Activated CD8-positive, alpha-beta memory T cell treated with anti-CD3 and anti-CD28 coated beads for 4 hours (primary cell): ENCODE measurements at places on chromosomes 7 and 10.

DNA sequence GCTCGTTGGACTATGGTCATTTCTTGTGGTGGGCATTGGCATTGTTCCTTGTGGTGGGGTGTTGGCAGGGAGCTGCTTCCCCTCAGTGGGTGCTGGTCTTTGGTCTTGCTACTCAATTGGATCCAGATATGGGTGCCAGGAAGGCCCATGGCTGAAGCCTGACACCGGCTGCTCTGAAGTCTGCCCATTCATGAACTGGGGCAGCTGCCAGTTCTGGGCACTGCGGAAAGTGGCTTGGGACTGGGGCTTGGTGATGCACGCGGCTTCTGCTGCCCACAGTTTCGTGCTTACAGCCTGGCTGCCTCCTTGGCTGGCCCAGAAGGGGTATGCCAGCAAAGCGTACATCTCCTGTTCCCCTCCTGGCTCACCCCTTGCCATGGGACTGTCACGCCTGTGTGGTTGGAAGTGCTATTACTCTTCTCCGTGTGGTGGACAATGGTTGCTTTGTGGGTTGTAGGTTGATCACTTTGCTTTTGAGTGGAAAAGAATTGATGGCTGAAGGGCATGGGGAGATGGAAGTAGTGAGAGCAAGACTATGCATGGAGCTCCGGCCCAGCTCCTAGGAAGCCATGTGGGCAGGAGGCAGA lies 54.7 kb downstream of the ADAMTS14 start:
- no peak for DNase-seq

- DNase-seq, result no peak
Observed at GRCh38 chr7:37000511-37000910, 276.2 kb upstream of the AOAH start.

GRCh38 chr7:156309016-156309620 lies 331.5 kb upstream of the RNF32 start:
- no peak for DNase-seq

DNA sequence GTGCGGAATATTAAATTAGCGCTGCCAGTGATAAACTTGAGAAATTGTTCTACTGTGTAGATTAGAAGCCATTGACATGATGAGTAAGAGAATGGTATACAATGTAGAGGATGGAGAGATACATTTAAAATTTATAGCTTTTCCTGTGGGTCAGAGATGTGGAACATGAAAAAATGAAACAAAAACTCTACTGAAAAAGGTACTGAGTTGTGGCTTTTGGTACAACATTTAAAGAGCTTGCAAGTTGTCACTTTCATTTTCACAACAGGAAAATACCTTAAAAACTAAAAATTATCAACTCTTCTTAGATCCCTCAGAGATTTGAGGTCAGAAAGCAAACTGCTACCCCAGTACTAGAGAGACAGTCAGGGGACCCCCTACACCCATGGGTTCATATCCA lies 348.8 kb upstream of the CDC14C start:
- no peak for DNase-seq

- no peak for DNase-seq
Observed at GRCh38 chr7:23335136-23335535, 36.0 kb downstream of the MALSU1 start.

GRCh38 chr10:103564776-103565520 lies 71.4 kb downstream of the NEURL1 start:
- no peak for DNase-seq

GRCh38 chr7:7005303-7005702 lies 177.0 kb upstream of the C1GALT1 start:
- no peak for DNase-seq

GRCh38 chr10:24911029-24911428 lies 41.4 kb downstream of the PRTFDC1 start:
- no peak for DNase-seq

- DNase-seq, result no peak
Observed at GRCh38 chr10:6120691-6121090, 31.9 kb downstream of the RBM17 start.

DNA sequence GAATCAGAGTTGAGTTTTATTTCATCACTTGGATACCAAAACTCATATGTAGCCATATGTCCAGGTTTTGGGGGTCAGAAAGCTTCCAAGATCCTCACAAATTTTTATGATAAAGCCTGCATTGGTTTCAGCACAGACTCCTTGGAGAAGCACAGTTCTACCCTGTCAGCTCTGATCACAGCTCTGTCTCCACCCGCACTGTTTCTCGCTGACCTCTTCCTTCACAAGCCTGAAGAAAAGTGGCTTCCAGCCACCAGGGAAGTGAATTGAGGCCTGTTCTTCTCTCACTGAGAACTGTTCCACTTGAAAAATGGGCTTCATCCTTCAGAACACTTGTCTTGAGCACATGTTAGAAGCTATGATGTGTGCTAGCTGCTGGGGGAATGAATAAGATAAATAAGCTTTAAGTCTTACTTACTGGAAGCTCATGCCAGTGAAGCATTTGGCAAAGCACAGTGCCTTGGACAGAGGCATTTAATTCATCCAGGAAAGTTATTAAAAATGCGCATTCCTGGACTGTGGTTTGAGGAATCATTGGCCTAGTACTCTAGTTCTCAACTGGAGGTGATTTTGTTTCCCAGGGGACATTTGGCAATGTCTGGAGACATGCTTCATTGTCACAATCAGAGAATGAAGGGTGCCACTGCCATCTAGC lies 133.6 kb downstream of the BMPER start:
- DNase-seq, result no peak

DNA sequence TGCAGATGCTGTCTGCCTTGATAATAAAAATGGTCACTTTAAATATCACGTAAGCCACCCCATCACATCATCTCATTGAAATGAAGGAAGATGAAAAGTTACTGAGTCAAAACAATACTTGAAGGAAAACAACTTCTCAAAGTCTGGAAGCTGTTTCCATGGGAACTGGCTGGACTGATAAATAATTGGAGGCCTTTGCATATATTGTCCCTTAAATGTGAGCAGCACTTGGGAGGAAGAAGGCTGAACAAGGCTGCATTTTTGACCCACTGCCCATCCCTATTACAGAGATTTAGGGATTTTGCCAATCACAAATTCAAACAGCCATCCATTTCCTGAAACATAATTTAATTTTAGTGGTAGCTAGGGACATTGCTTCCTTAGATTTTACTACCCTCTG lies 18.2 kb upstream of the MAGI2 start:
- no peak for DNase-seq

- DNase-seq, result no peak
Observed at GRCh38 chr7:110881721-110882120, 209.2 kb upstream of the LRRN3 start.

DNA sequence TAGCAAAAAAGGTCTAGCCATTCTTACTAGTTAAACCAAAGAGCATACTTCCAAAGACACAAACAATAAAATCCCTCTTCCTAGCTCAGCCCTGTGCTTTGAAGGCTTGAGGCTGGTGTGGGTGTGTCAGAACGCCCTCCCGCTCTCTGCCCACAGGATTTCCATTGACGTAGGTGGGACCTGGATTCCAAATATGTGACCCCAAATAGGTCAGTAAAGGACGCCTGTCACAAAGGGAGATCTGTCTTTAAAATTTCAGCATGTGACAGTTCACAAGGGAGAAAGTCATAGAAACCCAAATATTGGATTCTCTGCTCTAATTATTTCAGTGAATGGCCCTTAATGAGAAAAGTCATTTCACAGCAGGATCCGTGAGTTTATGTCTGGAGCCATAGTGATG lies 39.9 kb upstream of the LYZL1 start:
- DNase-seq, result no peak

DNA sequence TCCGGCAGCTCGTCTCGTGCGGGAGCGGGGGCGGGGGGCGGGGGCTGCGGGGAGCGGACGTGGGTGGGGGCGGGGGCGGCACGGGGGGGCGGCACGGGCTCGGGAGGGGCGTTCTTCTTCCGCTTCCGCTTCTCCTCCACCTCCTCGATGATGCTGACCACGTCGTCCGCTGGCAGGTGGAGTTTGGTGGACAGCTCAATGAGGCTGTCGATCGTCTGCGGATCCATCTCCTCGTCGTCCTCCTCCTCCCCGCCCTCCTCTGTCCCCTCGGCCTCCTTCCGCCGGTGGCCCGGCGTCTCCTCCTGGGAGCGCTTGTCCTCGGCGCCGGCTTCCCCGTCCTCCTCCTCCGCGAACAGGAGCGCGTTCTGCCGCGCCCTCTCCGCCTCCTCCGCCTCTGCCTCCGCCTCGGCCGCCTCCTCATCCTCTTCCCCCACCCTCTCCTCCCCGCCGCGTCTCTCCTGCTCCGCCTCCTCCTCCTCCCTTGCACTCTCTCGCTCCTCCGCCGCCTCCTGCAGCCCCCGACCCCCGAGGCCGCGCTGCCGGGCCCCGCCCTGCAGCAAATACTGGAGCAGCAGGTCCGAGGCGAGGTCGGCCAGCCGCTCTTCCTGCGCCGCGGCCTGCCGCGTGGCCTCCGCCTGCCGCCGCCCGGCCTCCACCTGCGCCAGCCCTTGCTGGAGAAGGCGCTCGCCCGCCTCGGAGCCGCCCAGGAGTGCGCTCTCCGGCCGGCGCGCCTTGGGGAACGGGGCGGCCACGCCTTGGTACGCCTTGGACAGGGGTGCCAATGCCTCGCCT lies 1.9 kb downstream of the VGF start:
- no peak for DNase-seq

DNA sequence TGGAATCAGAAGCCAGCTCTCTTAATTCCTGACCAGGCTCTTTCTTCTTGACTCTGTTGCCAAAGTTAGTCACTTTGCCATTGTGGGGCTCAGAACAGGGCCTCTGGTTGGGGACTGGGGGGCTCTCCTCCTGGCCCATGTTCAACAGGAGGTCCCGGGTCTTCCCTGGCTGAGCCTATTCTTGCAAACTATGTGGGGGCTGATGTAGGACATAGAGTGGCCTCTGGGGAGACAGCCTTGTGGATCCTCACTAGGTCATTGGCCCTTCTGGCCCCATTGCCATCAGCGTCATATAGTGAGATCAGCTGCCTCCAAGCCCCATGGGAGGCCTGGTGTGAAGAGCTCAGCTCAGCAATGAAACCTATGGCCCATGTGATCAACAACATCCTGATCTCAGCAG lies 77.6 kb upstream of the LEP start:
- DNase-seq, result no peak

DNA sequence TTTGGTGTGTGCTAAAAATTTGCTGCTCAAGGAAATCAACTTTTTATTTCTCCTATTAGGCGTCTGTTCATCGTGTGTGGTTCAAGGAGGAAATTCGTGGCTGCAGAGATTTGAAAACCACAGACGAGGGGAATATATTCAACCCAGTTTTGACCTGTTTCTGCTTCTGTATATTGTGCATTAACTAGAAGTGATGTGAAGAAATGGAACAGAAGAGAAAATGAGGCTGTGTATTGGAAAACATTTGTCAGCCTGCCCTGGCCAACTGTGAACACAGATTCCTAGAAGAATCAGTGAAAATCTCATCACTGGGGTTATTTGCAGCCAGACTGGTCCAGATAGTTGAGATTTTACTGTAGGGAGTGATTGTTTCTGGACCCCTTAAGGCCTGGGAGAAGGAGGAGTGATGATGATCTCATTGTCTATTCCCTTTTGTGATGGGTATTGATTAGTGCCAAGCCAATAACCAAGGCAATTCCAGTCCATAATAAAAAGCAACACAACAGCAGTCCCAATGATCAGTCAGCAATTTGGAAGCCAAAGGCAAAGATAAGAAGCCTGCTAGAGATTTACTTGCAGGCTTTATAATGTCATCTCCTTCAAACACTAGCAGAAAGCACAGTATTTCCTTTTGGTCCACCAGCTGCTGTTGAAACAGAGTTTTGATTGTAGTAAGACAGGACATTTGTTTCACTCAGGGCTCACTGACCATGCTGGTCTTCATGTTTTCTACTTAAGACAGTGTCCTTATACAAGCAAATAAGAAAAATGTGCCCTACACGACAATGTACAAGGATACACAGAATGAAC lies 339.4 kb downstream of the PRPF18 start:
- DNase-seq, result no peak

DNA sequence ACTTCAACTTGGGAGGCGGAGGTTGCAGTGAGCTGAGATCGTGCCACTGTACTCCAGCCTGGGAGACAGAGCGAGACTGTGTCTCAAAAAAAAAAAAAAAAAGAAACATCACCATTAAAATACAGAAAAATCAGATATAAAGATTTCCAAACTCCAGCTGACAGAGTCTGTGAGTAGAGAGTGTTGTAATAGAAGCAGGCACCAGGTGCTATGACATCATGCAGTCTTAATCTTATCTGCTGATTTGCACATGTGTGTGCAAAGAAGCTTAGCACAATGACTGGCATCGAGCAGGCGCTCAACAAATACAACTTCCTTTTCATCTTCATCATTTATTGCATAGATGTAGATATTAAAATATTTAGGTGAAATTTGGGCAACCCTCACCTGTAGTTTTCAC lies 92.2 kb downstream of the PRKCQ start:
- no peak for DNase-seq

DNA sequence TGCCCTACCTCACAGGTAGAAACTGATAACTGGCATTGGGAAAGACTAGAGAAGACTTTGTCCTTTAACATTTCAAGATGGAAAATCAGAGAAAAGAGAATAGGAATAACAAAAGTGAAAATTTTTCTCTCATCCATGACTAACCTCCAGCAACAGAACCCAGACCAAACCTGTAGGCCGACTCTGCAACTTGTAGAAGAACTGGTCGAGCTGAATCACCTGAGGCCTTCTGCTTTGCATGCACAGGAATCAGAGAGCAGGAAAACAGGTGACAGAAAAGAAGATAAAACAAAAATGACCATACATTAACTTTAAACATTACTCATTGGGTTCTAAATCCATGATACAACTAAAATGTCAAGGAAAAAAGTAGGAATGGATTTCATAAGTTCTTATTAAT lies 137.1 kb downstream of the SLC25A13 start:
- DNase-seq, result no peak

GRCh38 chr7:118845791-118846190 lies 621.3 kb downstream of the ANKRD7 start:
- no peak for DNase-seq

- DNase-seq, result no peak
Observed at GRCh38 chr7:79308192-79308591, 145.3 kb downstream of the MAGI2 start.

DNA sequence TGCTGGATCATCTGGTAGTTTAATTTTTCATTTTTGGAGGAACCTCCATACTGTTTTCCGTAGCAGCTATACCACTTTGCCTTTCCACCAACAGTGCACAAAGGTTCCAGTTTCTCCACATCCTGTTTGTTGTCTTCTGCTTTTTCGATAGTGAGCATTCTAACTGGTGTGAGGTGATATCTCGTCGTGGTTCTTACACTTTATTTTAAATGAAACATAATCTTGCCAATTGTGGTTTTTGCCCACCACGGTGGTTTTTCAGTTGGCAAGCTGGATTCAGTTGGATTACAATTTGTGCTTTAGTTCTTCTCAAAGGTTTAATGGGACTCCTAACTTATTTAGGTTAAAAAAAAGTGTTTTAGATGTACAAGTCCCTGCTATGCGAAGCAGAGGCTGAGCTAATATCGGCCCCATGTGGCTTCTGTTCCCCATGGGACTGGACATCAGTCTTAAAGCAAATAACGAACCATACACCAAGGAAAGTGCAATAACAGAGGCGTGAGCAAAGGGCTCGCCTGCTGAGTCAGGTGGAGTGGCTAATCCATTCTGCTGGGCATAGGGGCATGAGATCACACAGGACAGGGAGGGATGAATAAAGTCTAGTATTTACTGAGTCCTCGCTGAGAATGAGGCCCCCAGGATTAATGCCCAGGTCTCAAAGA lies 153.6 kb downstream of the AOAH start:
- DNase-seq, result no peak
